Activated T-helper 17 cell treated with anti-CD3 and anti-CD28 coated beads, Interleukin-2, amount 50 U/mL, for 72 hours (primary cell): ENCODE measurements at places on chromosomes 6 and 20. TPM values are rescaled to one million over a fixed set of nuclear protein-coding genes. Genes with fewer than 3 reads are reported as not detected.

DNA sequence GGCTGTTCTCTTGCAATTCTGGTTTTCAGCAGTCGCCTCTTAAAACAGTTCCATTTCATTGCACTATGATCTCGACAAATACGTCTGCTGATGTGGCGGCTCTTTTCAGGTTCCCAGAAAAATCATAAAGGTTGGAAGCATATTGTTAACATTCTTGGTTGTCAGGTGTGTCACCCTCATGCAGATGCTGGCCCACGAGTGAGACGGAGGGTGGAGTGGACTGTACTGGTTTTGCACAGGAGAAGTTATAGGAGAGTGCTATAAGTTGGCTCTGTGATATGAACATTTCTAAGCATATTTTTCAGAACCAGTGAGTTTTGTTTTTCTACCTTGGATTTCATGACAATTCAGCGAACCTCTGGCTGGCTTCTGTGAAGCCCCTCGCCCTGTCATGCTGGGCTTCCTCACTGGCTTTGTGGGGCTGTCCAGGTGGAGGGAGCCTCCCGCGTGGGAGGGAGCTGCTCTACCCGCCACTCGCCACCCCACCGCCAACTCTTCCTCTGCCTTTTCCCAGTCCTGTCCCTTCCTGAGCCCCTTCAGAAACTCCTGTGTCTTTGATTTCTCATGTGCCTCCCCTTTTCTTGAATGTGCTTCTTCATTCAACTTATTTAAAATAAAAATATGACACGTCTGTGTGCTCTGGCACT, 10.6 kb downstream of the IRF4 start:
- no peak for ATAC-seq

GRCh38 chr6:39137245-39137644, 22.3 kb upstream of the SAYSD1 start:
- no peak for ATAC-seq

The OLIG3 gene
- 3.5 TPM for total RNA-seq

The HLA-DQB1 gene
- total RNA-seq = 25.5 TPM
